ENCODE measurements at places on chromosomes 11 and 22.

DNA sequence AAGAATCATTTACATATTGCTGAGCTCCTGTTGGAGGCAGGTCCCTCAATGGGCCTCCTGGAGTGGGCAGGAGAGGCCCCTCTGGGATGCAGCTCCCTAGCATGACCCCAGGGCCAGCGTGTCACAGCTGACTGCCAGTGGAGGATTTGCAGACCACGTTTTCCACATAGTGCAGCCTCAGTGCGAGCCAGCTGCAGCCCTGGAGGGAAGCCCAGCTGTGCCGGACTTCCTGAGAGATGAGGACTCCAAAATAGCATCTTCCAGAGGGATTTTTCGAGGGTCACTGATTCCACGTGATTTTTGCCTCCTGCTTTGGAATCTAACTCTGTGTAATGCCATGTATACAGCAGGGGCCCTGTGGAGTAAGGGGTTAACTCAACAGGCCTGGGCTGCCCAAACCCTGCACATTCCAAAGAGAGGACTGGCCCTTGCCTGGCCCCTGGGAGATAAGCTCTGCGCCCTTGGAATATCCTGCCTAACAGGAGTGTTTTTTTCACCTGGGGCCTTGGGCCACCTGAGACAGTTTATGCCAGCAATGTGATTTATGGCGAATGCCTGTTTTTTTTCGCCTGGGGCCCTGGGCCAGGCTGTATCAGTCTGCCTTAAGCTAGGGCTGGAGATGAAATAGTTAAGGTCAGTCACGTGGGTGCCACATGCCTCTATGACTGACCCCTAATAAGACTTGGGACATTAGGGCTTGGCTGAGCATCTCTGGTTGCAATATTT lies 47.4 kb downstream of the RPS6KA4 start:
- H3K27me3 ChIP-seq = no peaks in the 10 kb centered on the region
- no peak overlapping the region for H3K27ac ChIP-seq
- no peaks in the 10 kb centered on the region for H3K36me3 ChIP-seq
- DNase-seq = no peak

DNA sequence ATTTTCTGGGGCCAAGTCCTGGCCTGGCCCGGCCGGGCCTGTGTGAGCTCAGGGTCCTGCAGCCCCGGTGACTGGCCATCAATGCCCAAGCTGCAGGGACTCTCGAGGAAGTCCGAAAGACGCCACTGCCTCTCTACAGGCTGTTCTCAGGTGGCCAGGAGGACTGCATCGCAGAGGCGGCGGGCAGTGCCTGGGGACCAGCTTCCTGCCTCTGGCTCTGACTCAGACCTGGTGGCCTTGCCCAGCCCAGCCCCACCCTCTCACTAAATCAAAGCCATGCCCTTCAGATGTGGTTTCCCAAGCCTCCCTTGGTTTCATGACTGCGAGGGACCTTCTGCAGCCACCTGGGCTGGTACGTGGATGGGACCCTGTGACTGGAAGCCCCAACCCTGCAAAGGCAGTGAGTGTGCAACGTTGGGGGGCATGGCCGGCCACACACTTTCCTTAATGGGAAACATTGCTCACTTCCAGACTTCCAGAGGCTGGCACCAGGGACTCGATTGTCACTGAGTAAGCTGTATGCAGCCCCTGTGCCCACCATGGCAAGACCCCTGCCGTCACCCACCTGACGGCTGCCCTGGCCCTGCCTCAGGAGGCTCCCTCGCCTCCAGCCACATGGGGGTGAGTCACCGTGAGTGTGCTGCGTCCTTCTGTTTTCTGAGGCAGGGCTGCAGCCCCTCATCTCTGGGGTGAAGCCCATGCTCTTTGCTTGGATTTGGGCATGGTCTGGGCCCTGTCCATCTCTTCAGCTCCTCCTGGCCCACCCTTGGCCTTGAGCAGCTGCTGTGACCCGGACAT lies 6.0 kb upstream of the FGF3 start:
- peak overlapping the region; percentile 13 for H3K4me3 ChIP-seq
- no peaks in the 10 kb centered on the region for H3K36me3 ChIP-seq
- peaks cover 16% of the 10 kb centered on the region for H3K4me1 ChIP-seq
- peak; percentile 83 for DNase-seq
- no peak overlapping the region for H3K27ac ChIP-seq

GRCh38 chr22:33005476-33005875 lies 52.7 kb downstream of the SYN3 start:
- H3K27me3 ChIP-seq = peaks cover 2% of the 10 kb centered on the region
- DNase-seq = no peak
- H3K36me3 ChIP-seq = no peaks in the 10 kb centered on the region
- H3K4me3 ChIP-seq = no peak overlapping the region
- no peak overlapping the region for H3K27ac ChIP-seq

DNA sequence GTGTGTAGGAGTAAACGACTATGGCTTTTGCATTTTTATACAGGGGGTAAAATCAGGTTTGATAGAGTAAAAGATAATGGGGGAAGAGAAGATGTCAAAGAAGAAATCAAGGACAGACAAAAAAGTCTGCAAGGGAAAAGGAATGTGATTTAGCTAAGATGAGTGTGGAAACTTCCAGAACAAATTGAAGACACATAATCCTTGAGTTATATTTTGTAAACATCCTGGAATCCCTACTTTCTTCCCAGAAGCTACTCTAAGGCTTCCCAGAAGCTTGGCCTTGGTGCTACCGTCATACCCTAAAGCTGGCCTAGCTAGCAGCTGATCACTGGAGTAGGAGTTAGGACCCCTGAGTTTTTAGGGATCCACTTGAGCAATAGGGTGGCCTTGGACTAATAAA lies 82.4 kb downstream of the BLID start:
- no peaks in the 10 kb centered on the region for H3K27me3 ChIP-seq
- no peak for DNase-seq
- H3K36me3 ChIP-seq = no peaks in the 10 kb centered on the region
- H3K27ac ChIP-seq = no peak overlapping the region
- no peak overlapping the region for H3K4me3 ChIP-seq

GRCh38 chr11:44817207-44817949 lies 90.6 kb downstream of the TSPAN18 start:
- H3K36me3 ChIP-seq = no peaks in the 10 kb centered on the region
- H3K27ac ChIP-seq = no peak overlapping the region
- H3K4me1 ChIP-seq = no peaks in the 10 kb centered on the region
- H3K4me3 ChIP-seq = no peak overlapping the region
- DNase-seq = no peak

DNA sequence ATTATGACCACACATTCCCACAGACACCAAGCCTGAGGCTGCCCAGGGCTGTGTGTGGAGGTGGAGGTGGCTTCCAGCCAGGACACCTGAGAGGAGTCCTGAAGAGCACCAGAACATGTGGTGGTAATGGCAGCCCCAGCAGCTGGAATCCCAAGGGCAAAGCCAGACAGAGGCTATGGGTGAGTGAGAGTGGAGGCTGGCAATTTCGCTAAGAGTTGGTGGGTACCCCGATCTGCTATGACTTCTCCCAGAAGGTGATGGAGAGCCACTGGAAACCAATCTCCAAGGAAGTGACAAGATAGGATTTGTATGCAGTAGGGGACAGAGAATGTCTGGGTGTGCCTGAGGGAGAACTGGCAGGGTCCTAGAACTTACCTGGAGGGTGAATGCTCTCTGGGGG lies 69.3 kb upstream of the CLTCL1 start:
- H3K27me3 ChIP-seq = no peaks in the 10 kb centered on the region
- H3K4me3 ChIP-seq = no peak overlapping the region
- H3K4me1 ChIP-seq = no peaks in the 10 kb centered on the region
- no peak for DNase-seq

- no peak for DNase-seq
- peaks cover 97% of the 10 kb centered on the region for H3K27me3 ChIP-seq
- no peak overlapping the region for H3K4me3 ChIP-seq
- H3K36me3 ChIP-seq = no peaks in the 10 kb centered on the region
- no peaks in the 10 kb centered on the region for H3K4me1 ChIP-seq
Measured at GRCh38 chr11:121575250-121575962, 122.6 kb upstream of the SORL1-AS1 start.

DNA sequence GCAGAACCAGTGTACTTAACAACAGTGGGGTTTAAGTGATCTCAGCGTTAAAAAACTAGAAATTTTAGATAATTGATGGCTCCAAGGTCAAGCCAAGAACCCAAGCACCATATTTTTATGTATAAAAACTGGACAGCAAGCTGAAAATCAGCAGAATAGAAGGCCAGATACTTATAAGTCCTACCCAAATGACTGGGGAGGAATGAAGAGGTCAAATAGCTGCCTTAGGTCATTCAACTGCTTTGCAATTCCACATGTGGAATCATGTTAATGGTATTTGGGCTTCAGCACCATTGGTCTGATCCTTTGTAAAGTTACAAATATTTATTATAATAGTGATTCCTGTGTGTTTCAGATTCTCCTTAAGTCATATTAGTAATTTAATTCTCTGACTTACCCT lies 108.4 kb downstream of the FAT3 start:
- H3K27me3 ChIP-seq = no peaks in the 10 kb centered on the region
- no peak overlapping the region for H3K27ac ChIP-seq
- peaks cover 8% of the 10 kb centered on the region for H3K4me1 ChIP-seq
- no peak for DNase-seq
- no peaks in the 10 kb centered on the region for H3K36me3 ChIP-seq

GRCh38 chr22:49827853-49828598 lies at the start of gene BRD1:
TSS of gene BRD1 (minus strand) at chr22:49827873. CDS start at chr22:49824317, 3,556 bp downstream.
- H3K27me3 ChIP-seq = no peaks in the 10 kb centered on the region
- H3K4me3 ChIP-seq = peak within 1 kb of the TSS; percentile 90
- peaks cover 4% of the 10 kb centered on the region for H3K36me3 ChIP-seq
- H3K27ac ChIP-seq = peak within 1 kb of the TSS; percentile 40
- no peak for DNase-seq

DNA sequence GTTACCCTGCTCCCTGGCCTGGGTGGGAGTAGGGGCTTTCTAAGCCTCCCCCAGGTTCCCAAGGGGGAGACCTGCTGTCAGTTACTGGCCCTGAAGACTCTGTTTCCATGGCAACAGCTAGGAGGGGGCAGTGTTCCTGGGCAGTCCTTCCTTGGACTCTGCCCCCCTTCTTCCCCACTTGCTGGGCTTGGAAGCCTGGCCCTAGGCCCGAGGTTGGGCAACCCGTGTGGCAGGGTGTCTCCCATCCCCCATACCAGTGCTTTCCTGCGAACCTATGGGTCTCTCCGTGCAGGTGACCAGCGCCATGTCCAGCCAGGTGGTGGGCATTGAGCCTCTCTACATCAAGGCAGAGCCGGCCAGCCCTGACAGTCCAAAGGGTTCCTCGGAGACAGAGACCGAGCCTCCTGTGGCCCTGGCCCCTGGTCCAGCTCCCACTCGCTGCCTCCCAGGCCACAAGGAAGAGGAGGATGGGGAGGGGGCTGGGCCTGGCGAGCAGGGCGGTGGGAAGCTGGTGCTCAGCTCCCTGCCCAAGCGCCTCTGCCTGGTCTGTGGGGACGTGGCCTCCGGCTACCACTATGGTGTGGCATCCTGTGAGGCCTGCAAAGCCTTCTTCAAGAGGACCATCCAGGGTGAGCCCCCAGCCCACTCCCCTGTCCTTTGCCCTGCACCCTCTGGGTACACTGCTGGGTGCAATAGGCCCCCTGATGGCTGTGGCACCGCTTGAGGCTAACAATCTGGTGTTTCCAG lies 1.7 kb downstream of the ESRRA start:
- H3K4me3 ChIP-seq = peak overlapping the region; percentile 77
- no peak for DNase-seq
- 0 out of 2 replicates have a peak, but pooled peaks cover 8% of the 10 kb centered on the region for H3K36me3 ChIP-seq
- peaks cover 24% of the 10 kb centered on the region for H3K4me1 ChIP-seq
- no peaks in the 10 kb centered on the region for H3K27me3 ChIP-seq
- peak overlapping the region; percentile 67 for H3K27ac ChIP-seq

GRCh38 chr11:111607751-111608150 lies 5.5 kb downstream of the SIK2 start:
- no peaks in the 10 kb centered on the region for H3K27me3 ChIP-seq
- no peak overlapping the region for H3K27ac ChIP-seq
- peak; percentile 11 for DNase-seq

- no peaks in the 10 kb centered on the region for H3K27me3 ChIP-seq
- DNase-seq = no peak
- no peak overlapping the region for H3K27ac ChIP-seq
- no peaks in the 10 kb centered on the region for H3K4me1 ChIP-seq
Measured at GRCh38 chr11:21641869-21642268, 551.0 kb upstream of the ANO5 start.

- no peaks in the 10 kb centered on the region for H3K36me3 ChIP-seq
- peaks cover 98% of the 10 kb centered on the region for H3K27me3 ChIP-seq
- DNase-seq = no peak
- no peak overlapping the region for H3K4me3 ChIP-seq
- no peak overlapping the region for H3K27ac ChIP-seq
Measured at GRCh38 chr22:49010901-49011300, 816.8 kb downstream of the BRD1 start.

DNA sequence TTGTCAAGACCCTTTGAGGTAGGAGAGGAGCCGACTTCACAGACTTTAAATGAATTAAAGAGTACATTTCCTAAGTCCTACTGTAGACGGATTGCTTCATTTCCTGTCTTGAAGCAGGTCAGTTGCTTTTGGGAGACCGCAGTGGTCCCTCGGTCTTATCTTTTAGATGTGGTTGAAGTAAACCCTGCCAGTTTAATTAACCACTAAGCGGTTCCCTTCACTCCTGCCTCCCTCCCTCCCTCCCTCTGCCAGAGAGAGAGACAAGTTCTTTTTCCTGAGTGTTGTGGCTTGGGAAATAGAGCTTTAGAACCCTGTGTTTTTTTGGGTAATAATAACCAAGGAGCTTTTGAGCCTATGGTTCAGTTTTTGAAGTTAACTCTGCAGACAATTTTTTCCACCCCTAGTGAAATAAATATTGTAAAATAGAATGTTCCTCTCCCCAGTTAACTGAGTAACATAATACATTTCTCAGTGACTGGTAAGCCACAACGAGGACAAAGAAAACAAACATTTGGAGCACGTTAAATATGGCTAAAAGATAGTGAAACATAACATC lies 147.5 kb downstream of the LDLRAD3 start:
- DNase-seq = no peak
- no peak overlapping the region for H3K4me3 ChIP-seq
- no peaks in the 10 kb centered on the region for H3K4me1 ChIP-seq

DNA sequence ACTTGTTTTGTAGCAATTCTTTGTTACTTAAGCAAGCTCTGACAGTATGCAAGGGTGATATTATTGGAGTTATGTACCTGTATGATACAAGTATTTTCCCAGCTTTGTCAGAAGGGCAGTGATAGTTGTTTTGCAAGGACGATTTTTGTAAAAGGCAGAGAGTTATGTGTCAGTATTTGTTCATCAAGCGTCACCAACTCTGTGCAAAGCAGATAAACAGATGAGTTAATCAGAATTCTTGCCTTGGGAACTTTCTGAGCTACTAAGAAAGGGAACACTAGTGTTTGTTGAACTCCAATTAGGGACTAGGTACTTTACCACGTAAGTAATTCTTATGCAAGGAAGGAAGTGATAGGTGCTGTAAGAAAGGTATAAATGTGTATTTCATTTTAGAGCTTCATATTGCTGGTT lies 1.4 kb downstream of the USP47 start:
- H3K27ac ChIP-seq = peak overlapping the region; percentile 76
- DNase-seq = peak; percentile 74
- H3K4me1 ChIP-seq = peaks cover 45% of the 10 kb centered on the region
- H3K36me3 ChIP-seq = no peaks in the 10 kb centered on the region

DNA sequence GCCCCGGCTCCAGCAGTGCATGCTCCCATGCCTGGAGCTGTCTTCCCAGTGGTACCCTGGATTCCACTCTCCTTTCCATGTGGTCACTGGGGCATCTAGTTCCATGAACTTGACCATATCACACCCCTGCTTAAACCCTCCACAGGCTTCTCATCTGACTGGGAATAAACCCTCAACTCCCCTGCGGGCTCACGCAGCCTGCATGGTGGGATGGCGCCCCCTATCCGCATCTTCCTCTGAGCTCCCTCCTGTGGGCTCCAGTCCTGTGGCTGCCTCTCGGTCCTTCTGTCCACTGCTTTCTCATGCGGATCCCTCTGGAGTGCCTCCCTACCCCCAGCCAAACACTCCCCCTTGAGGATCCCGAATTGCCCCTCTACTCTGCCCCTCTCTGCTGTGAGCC lies 41.4 kb upstream of the TTLL12 start:
- no peak overlapping the region for H3K27ac ChIP-seq
- no peaks in the 10 kb centered on the region for H3K36me3 ChIP-seq
- DNase-seq = peak; percentile 64
- no peaks in the 10 kb centered on the region for H3K4me1 ChIP-seq
- H3K4me3 ChIP-seq = no peak overlapping the region
